ENCODE measurements at places on chromosomes 6 and 20. TPM values are rescaled to one million over a fixed set of nuclear protein-coding genes. Genes with fewer than 3 reads are reported as not detected.

- no peak overlapping the region for H3K4me3 ChIP-seq
- no peaks in the 10 kb centered on the region for H3K4me1 ChIP-seq
- no peaks in the 10 kb centered on the region for H3K36me3 ChIP-seq
- no peaks in the 10 kb centered on the region for H3K27me3 ChIP-seq
- H3K27ac ChIP-seq = no peak overlapping the region
Observed at GRCh38 chr20:53981752-53982437, 88.5 kb downstream of the BCAS1 start.

Gene COL9A1
- total RNA-seq = not detected

Gene HSPA1L
- 3.8 TPM for total RNA-seq

GRCh38 chr20:48385114-48385513 is 442.7 kb downstream of the PREX1 start:
- H3K36me3 ChIP-seq = no peaks in the 10 kb centered on the region
- H3K27ac ChIP-seq = no peak overlapping the region
- H3K4me1 ChIP-seq = no peaks in the 10 kb centered on the region
- no peaks in the 10 kb centered on the region for H3K27me3 ChIP-seq
- no peak for DNase-seq

DNA sequence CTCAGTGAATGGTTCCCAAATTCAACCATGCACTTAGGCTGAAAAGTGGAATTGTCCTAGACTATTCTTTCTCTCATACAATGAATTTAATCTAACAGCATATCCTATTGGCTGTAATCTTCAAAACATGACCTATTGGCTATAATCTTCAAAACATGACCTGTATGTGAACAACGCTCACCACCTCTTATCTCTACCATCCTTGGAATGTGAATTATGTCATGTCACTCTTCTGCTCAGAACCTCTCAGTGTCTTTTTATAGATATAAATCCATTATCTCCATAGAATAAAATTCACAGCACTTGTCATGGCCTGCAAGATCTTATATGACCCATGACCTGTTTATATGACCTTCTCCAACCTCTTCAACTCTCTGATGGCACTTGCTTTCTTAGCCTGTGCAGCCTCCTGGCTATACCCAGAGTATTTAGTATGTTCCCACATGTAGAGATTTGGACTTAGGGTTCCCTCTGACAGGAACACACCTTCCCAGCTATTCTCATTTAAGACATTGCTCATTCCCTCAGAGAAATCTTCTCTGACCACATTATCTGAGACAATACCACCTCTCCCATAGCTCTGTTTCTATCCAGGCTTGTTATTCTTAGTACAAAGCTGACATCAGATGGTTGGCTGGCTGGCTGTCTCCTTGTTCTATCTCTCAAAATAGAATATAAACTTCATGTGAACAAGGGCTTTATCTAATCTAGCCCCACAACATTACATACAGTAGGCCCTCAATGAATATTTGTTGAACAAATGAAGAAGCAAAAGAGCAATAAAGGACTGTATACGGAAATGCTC is 275.0 kb upstream of the PREP start:
- no peaks in the 10 kb centered on the region for H3K4me1 ChIP-seq
- no peaks in the 10 kb centered on the region for H3K36me3 ChIP-seq
- DNase-seq = no peak
- no peak overlapping the region for H3K27ac ChIP-seq

Gene TMEM151B
- not detected for total RNA-seq

- H3K4me1 ChIP-seq = no peaks in the 10 kb centered on the region
- DNase-seq = no peak
- no peak overlapping the region for H3K4me3 ChIP-seq
- H3K36me3 ChIP-seq = no peaks in the 10 kb centered on the region
Observed at GRCh38 chr6:105058846-105059245, 101.9 kb downstream of the LIN28B start.

Gene PRDM13
- not detected for total RNA-seq

GRCh38 chr20:15654208-15654649 is 919.0 kb downstream of the KIF16B start:
- H3K4me1 ChIP-seq = no peaks in the 10 kb centered on the region
- no peak overlapping the region for H3K4me3 ChIP-seq
- H3K36me3 ChIP-seq = no peaks in the 10 kb centered on the region

DNA sequence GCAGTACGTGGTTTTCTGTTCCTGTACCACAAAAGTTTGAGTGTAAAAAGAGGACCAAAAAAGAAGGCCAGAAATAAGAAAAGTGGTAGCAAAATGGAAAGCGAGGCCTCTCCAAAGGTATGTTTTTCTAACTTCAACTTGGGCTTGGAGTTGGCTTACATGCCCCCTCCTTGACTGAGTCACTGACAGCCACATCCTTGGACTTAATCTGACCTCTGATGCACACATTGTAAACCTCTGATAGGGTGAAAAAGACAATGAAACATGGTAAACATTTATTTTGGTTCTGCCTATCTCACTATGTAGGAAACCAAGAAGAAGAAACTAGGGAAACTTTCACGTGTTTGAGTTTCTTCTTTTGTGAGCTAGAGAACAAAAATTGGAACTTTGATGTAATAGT is 503.2 kb upstream of the ID4 start:
- no peak overlapping the region for H3K27ac ChIP-seq
- no peaks in the 10 kb centered on the region for H3K27me3 ChIP-seq
- no peak for DNase-seq
- no peaks in the 10 kb centered on the region for H3K36me3 ChIP-seq
- H3K4me3 ChIP-seq = no peak overlapping the region

GRCh38 chr6:125700581-125701353 is 48.7 kb upstream of the HEY2 start:
- H3K4me3 ChIP-seq = no peak overlapping the region
- no peaks in the 10 kb centered on the region for H3K4me1 ChIP-seq
- H3K27me3 ChIP-seq = no peaks in the 10 kb centered on the region
- DNase-seq = no peak

- no peak overlapping the region for H3K4me3 ChIP-seq
- H3K36me3 ChIP-seq = no peaks in the 10 kb centered on the region
- no peak for DNase-seq
- no peak overlapping the region for H3K27ac ChIP-seq
- no peaks in the 10 kb centered on the region for H3K4me1 ChIP-seq
- no peaks in the 10 kb centered on the region for H3K27me3 ChIP-seq
Observed at GRCh38 chr6:11120271-11121005, 8.9 kb upstream of the ERVFRD-1 start.

DNA sequence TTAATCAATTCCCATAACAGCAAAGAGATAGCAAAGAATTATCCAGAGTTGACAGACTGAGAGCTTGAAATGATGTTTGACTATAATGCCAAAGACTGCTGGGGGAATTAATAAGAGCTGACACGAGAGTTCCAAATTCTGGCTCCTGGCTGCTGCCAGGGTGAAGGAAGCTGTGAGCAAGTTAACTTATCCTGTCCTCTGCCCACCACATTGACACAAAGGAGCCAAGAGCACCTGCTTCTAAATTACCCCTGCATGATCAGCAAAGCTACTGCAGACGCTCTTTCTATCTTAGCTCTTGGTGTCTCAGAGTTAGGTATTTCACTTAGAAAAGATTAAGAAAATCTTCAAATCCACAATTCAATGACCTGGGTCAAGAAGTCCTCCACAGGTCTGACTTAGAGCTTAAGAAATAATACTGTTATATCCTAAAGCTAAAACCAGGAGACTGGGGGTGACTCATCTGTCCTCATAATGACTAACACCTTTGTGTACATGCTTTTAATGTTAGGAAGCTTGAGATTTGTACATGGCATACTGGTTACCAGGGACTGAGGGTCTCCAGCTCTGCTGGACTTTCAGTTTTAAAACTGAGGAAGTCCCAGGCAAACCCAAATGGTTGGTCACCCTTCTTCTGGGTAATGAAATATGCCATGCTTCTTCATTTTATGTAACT is 13.2 kb upstream of the FRK start:
- no peaks in the 10 kb centered on the region for H3K36me3 ChIP-seq
- H3K4me3 ChIP-seq = no peak overlapping the region
- no peaks in the 10 kb centered on the region for H3K27me3 ChIP-seq

- H3K36me3 ChIP-seq = no peaks in the 10 kb centered on the region
- H3K27me3 ChIP-seq = no peaks in the 10 kb centered on the region
- no peak overlapping the region for H3K27ac ChIP-seq
Observed at GRCh38 chr6:121835662-121836061, 400.2 kb downstream of the GJA1 start.

Gene TAF11
- total RNA-seq = 34.1 TPM

DNA sequence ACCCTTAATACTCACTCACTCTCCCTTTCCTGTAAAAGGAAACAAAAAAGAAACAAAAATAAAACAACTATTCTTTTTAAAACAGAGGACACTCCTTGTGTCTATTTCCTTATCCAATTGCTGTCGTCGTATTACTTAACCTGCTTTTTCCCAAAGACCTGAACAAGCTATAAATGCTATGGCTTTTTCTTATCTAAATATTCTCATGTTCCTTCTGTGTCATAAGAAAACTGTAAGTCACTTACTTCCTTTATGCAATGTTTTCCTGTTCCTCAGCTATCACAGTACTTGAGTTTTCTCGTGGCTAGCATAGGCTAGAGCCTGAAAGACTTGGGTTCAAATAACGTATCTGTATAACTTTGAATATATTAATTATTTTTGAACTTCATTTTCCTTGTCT is 99.2 kb downstream of the IRAK1BP1 start:
- peaks cover 25% of the 10 kb centered on the region for H3K36me3 ChIP-seq
- no peak overlapping the region for H3K4me3 ChIP-seq
- DNase-seq = no peak
- no peak overlapping the region for H3K27ac ChIP-seq

DNA sequence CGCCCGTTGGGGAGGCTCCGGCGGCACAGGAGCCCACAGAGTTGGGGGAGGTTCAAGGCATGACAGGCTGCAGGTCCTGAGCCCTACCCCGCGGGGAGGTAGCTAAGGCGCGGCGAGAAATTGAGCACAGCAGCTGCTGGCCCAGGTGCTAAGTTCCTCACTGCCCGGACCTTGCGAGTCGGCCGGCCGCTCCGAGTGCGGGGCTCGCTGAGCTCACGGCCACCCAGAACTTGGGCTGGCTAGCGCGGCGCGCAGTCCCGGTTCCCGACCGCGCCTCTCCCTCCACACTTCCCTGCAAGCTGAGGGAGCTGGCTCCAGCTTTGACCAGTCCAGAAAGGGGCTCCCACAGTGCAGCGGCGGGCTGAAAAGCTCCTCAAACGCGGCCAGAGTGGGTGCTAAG is 23.9 kb upstream of the KIF13A start:
- no peaks in the 10 kb centered on the region for H3K36me3 ChIP-seq
- no peaks in the 10 kb centered on the region for H3K4me1 ChIP-seq
- H3K4me3 ChIP-seq = no peak overlapping the region
- no peak for DNase-seq
- H3K27ac ChIP-seq = no peak overlapping the region

DNA sequence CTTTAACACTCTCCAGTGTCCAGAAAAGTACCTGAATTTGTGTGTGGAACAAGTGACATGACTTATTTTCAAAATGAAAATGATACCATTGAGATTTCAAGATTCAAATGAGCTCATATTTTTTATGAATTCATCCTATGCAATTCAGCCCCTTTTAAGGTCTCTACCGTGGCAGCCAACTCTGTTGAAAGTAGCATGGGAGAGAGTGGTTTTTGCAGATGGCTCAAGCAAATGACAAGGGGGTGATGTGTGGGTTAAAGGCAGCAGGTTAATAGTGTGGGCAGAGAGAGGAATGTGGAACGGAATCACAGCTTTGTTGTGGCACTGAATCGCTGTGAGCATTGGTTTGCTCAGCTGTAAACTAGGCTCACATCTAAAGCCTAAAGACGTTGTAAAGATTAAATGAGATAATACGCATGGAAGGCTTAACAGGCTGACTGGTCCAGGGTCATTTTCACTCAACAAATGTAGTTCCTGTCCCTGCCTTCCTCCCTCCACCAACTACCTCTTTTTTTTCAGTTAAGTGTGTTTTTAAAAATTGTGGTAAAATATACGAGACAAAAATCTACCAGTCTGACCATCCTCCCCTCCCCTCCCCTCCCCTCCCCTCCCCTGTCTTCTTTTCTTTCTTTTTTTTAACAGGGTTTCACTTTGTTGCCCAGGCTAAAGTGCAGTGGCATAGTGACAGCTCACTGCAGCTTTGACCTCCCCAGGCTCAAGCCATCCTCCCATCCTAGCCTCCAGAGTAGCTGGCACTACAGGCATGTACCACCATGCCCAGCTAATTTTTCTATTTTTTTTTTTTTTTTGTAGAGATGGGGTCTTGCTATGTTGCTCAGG is 114.7 kb upstream of the ZNF217 start:
- no peaks in the 10 kb centered on the region for H3K27me3 ChIP-seq
- H3K36me3 ChIP-seq = no peaks in the 10 kb centered on the region
- peak overlapping the region; percentile 41 for H3K4me3 ChIP-seq

Gene SLC12A5
- not detected for total RNA-seq

DNA sequence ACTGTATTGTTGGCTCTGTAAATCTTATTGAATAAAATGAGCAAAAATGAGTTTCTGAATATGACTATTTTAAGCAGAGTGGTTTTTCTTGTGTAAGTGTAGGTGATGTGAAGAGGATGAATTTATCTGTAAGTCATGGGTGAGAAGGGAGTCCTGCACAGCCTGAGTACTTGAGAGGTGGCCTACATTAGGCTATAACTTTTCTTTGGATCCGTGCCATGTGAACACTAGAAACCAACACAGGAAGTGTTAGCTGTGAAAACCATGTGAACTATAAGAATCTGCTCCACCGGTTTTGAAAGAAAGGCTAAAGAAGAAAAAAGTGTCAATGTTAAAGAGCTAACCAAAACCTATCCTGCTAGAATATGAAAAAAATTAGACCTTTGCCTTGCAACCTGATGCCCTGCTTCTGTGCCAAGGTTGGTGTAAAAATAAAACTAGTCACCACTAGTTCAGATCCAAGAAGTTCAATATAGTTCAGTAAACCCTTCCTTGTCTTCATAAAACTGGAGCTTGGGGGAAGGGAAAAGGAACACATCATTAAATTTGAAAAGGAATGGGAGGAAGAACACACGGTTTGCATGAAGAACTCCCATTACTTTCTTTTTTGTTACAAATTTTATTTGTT is 21.3 kb downstream of the PLCB1 start:
- H3K4me3 ChIP-seq = no peak overlapping the region
- no peak overlapping the region for H3K27ac ChIP-seq
- H3K27me3 ChIP-seq = no peaks in the 10 kb centered on the region
- DNase-seq = no peak
- H3K36me3 ChIP-seq = no peaks in the 10 kb centered on the region

GRCh38 chr20:1383623-1384404 is 9.0 kb downstream of the FKBP1A start:
- H3K27me3 ChIP-seq = no peaks in the 10 kb centered on the region
- H3K4me3 ChIP-seq = no peak overlapping the region
- DNase-seq = no peak
- H3K36me3 ChIP-seq = no peaks in the 10 kb centered on the region

Gene IRF4
- total RNA-seq = 700 TPM

DNA sequence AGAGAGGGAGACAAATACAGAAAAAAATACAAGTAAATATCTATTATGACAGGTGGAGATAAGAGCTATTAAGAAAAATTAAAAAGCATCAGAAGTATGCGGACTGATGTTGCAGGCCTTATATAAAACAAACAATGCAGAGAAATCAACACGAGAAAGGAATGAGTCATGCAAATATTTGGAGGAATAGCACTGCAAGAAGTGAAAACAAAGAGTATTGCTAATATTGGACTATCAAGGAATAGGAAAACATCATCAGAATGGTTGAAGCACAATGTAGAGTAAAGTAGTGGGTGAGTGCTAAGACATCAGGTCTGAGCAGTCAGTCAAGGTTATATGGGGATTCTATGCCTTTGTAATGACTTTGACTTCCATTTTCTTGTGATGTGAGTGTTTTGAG is 657.5 kb upstream of the GJE1 start:
- no peaks in the 10 kb centered on the region for H3K36me3 ChIP-seq
- no peak overlapping the region for H3K4me3 ChIP-seq
- no peak overlapping the region for H3K27ac ChIP-seq

GRCh38 chr6:148969603-148970061 is 222.8 kb downstream of the UST start:
- no peak overlapping the region for H3K4me3 ChIP-seq
- no peaks in the 10 kb centered on the region for H3K27me3 ChIP-seq
- no peak overlapping the region for H3K27ac ChIP-seq
- no peak for DNase-seq
